Renal cortical epithelial cell (primary cell): ENCODE measurements at places on chromosomes 11 and 22.

- peak; percentile 79 for DNase-seq
These were observed 48.8 kb upstream of the LARGE1 start for GRCh38 chr22:33969045-33969444.

- DNase-seq: no peak
These were observed 12.9 kb downstream of the KRTAP5-5 start for GRCh38 chr11:1642288-1643145.

- DNase-seq: no peak
These were observed 7.1 kb upstream of the LMO2 start for GRCh38 chr11:33898957-33899356.

GRCh38 chr11:120316880-120317688, 8.0 kb upstream of the TLCD5 start:
- peak; percentile 34 for DNase-seq

GRCh38 chr11:27277843-27278242, 85.2 kb downstream of the CCDC34 start:
- no peak for DNase-seq

GRCh38 chr11:10456519-10456918, 1.5 kb downstream of the AMPD3 start:
- no peak for DNase-seq

GRCh38 chr11:28350216-28350615, 242.0 kb downstream of the METTL15 start:
- DNase-seq: no peak

DNA sequence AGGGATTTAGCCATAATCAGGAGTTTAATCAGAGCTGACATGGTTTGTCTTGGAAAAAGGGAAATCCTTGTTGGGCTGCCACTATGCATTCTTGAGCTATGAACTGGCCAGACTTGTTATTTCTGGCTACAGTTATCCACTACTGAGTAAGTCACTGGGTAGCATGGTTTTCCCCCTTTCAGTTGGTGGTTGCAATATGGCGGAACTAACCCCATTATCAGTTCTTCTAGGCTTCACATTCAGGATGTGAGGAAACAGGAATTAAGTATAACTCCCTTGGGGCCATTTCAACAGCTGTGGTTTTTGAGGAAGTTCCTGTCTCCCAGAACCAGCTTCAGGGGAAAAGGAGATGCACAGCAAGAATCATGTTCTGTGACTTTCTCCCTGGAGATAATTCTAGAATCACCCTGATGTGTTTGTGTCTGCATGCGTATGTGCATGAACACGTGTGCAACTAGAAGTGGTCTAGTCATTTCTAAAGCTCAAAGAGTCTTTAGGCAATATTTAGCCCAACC, 103.0 kb upstream of the CD44 start:
- DNase-seq: peak; percentile 89

DNA sequence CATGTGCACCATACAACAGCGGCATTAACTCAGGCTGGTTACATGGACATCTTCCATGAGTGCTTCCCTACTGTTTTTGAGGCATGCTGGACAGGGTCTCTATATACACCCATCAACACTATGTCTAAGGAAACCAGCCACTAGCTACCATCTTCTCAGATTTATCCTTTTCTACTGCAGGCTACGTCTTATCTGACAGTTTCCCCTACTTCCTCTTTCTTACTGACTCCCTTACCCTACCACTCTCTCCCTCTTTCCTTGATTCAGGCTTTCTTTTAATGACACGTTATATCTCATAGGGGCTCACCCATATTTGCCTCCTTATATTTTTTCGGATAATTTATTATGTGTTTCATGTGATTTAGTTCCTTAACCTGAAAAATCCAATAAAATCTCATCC, 41.8 kb downstream of the DDI1 start:
- no peak for DNase-seq

DNA sequence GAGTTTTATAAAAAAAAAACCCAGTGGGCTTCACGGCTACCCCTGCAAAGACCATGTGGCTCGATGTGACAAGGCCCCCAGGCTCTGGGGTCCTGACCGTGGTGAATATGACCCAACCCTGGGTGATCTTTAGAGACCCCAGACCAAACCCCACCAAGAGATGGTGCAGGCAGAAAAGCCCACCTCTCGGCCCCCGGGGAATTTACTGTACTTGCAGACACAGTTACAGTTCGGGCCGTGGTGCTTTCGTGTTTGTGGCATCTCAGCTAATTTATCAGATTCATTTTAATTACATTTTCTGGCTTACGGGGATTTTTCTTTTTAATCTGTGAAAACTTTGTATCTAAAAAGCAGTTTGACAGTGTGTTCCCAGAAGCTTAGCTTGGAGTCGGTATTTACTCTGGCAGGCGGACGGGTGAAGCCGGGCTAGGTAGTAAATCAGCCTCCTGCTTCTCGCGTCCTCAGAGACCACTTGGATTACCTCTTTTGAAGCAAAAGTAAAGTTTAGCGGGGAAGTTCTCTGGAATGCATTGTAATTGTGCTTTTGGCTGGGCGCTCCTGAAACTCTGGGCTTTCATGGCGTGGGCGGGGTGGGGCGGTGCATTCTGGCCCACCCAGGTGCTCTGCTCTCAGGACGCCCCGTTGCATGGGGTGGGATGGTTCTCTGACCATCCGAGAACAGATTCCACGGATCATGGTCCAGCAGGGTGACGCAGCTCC, 25.3 kb downstream of the ANO1 start:
- no peak for DNase-seq

GRCh38 chr22:44531487-44531886, 33.5 kb upstream of the RTL6 start:
- DNase-seq: no peak

GRCh38 chr11:124873951-124874350, 8.7 kb downstream of the ROBO3 start:
- no peak for DNase-seq

DNA sequence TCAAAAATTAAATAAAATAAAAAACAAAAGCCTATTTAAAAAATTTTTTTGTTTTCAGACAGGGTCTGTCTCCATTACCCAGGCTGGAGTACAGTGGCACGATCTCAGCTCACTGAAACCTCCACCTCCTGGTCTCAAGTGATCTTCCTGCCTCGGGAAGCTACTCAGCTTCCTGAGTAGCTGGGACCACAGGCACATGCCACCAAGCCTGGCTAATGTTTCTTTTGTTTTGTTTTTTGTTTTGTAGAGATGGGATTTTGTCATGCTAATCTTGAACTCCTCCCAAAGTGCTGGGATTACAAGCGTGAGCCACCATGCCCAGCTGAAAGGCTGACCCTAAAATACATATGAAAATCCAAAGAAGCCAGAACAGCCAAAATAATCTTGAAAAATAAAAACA, 20.4 kb upstream of the L3MBTL2 start:
- no peak for DNase-seq

GRCh38 chr11:36110668-36111410, 167.0 kb downstream of the LDLRAD3 start:
- no peak for DNase-seq

DNA sequence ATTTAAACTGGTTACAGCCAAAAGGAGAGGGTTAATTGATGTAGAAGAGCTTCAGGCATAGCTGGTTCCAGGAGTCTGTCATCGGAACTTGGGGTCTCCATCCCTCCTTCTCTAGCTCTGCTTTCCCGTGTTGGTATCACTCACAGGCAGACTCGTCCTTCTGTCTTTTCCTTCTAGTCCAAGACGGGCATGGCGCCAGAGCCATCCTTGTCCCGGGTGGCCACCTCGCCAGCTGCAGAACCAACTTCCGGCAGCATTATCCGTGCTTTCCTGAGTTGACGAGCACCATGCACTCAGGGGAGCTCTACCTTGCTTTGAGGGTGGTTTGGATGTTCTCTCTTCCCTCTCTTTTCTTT, 14.7 kb downstream of the LINC01488 start:
- no peak for DNase-seq

GRCh38 chr11:2777386-2777785, 77.6 kb upstream of the KCNQ1OT1 start:
- DNase-seq: peak; percentile 79

DNA sequence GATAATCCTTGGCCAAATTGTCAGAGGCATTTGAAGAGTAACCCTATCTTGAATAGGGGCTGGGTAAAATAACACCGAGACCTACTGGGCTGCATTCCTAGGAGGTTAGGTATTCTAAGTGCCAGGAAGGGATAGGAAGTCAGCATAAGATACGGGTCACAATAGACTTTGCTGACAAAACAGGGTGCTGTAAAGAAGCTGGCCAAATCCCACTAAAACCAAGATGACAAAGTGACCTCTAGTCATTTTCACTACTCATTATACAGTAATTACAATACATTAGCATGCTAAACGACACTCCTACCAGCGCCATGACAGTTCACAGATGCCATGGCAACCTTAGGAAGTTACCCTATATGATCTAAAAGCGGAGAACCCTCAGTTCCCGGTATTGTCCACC, 964 bp upstream of the REXO2 start:
- peak; percentile 11 for DNase-seq

GRCh38 chr11:44988111-44988510, 37.4 kb upstream of the TP53I11 start:
- DNase-seq: no peak

- no peak for DNase-seq
These were observed 1.3 kb downstream of the PACS1 start for GRCh38 chr11:66071381-66071801.
